ENCODE measurements at places on chromosomes 12 and 14.

DNA sequence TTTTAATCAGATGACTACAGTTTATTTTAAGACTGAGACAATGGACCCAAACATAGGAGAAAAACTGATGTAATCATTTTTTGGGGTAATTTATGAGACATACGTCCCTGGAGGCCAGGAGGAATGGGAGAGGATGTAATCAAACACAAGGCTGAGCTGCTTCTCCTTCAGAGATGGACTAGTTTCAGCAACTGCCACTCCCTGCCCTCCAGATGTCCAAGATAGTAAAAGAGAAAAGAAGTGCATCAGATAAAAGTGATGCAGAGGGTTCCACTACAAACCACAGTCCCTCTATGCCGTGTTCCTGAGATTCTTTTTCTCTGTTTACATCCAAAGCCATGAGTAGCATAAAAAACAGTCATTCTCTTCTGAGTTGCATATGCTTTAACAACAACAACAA, 101.1 kb downstream of the DACT1 start:
- no peak for DNase-seq

DNA sequence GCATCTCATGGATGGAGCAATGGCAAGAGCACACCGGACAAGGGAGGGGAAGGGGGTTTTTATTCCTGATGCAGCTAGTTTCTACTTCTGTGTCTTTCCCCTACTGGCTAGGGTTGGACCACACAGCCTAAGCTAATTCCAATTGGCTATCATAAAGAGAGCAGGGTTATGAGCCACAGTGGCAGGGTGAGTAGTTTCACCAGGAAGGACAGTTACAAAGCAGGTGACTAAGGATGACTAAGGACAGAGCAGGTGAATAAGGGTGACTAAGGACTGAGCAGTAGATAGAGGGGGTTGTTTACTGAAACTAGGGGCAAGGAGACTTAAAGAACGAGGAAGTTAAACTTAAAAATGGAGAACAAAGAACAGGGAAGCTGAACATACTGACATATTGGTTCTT, 321.4 kb upstream of the SEL1L start:
- DNase-seq = peak; percentile 2

- DNase-seq = no peak
These were observed 84.3 kb upstream of the NCOR2 start for GRCh38 chr12:124651516-124652273.

- DNase-seq = peak; percentile 70
These were observed 369.0 kb upstream of the FAR2 start for GRCh38 chr12:28780096-28780495.

- no peak for DNase-seq
These were observed 253.4 kb downstream of the BTG1 start for GRCh38 chr12:91892081-91892855.

DNA sequence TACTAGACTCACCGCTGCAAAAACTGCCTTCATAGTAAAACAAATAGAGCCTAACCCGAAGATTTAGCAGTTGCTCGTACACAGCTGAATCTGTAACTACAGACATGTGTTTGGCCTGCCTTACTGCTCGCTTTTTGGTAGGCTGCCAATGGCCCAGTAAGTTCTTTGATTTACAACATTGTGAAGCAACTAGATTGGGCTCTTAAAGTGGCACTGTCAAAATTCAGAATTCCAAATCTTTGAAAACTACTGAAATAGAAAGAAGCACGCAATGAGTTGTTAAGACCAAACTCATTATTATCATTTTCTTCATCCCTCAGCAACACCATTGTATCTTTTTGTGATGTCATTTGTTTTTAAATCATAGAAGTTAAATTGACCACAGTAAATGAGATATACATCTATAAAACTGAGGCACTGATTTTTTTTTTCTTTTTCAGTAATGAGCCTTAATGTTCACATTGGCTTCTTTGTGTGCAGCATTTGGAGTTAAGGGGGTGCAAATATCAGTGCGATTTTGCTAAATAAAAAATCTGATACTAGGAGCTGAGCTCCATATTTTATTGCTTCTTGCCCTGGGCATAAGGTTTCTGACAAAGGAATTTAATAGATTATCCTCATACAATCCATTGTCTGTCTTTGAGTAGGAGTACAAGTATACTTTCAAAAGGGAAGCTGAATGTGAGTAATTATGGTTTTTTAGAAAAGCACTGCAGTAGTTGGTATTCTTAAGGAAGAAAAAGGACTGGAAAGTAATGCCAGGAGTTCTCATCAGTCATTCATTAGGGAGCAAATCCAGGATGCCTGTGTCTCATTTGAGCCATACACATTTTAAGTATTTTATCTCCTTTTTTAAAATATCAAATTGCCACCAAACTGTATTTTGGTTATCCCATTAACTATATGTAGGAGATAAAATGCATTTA, 138.5 kb downstream of the KICS2 start:
- peak; percentile 65 for DNase-seq

DNA sequence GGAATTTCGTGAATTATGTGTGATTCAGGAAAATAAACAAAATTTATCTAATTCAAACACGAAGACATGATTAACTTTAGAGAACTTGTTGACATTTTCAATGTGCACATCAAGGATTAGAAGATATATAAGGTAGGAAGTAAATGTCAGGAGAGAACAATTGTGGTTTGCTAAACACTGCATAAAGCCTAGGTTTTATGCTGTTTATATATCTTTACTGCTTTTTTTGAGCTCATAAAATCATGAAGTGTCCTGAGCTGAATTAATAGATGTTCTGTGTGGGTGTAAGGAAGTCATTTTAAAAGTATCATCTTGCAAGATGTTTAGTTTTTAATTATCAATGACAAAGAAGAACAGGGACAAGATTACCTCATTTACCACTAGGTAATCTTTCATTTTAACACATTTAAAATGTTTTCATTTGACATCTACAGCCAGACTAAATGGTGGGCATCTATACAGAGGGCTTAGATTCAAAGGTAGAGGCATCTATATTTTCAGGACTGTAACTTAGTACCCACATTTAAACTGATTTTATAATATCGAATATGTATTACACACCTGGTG, 382.8 kb downstream of the ADAMTS20 start:
- DNase-seq = no peak

DNA sequence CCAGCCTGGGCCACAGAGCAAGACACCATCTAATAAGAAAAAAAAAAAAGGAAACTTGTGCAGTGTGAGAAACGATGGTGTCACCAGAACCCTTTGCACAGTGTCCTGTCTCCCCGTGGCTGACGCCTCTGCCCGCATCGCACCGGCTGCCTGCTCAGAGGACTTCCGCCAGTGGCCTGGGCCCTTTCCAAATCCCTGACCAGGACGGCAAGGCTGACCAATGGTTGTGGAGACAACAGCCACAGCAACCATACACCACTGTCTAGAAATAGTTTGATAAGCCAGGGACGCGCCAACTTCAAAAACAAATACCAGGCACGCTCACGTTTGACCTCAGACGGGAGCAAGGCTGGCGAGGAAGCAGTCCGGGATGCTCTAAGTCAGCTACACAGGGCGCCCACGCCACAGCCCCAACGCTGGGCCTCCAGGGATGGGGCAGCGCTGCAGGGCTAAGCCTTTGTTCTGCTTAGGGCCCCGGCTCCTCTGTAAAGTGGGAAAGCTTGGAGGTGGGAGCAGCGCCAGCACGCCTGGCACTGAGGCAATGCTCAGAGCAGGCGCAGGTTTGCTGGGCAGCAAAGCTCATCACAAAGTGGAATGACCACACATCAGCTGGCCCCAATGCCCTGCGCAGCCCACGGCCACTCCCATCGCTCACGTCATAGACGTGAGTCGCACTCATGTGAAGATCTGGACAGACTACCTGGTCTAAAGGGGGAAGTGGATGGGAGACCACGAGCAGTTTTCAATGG, 12.5 kb downstream of the PGAM5 start:
- no peak for DNase-seq

DNA sequence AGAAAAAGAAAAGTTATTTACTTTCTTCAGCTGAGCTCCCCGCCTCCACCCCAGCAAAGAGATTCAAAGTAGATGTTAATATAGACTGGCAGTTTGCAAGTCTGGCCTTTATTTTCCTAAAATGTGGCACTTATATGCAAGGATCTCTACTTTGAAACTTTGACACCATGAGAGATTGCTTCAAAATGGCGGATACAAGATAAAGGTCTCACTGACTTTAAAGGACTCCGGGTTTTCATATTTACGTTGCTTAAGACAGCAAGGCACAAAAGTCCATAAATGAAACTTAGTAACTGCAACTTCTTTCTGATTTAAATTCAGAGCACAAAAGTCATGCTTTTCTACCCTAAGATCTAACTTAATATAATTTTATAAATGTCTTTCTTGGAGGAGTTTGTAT, 3.5 kb downstream of the OTX2 start:
- no peak for DNase-seq

DNA sequence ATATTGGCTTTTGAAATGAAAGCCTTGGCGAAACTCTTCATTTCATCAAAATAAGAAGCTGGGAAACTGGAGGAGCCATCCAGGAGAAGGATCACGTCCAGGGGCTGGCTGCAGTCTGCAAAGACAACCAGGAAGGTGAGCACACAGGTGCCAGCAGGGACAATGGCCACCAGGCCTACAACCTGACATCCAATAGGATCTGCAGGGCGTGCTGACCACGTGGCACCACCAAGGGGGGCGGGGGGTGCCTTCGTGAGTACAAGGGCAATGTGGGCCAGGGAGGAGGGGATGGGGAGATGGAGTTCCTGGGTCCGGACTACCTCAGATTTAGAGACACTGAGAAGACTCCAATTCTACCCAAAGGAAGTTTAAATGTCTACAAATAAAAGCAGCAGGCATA, 71.7 kb upstream of the ANO2 start:
- DNase-seq = no peak

- no peak for DNase-seq
These were observed 286.6 kb upstream of the RGS6 start for GRCh38 chr14:71645656-71646055.

- no peak for DNase-seq
These were observed 81.2 kb upstream of the RAP1B start for GRCh38 chr12:68529466-68529865.

DNA sequence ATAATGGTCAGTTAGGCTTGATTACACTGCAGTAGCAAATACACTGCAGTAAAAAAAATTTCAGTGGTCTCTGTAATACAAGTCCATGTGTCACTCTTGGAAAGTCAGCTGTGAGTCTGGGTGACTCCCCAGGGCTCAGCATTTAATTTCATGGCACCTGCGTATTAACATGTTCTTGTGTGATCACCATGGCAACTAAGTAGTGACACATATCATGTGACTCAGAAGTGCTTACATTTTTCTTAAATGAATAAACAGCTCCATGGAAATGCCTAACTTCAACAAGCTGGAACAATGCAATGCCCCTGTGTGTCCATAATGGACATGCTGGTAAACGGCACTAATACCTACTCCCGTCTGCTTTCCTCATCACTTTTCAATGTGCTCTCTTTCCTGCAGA, 88.5 kb upstream of the ANO4 start:
- peak; percentile 97 for DNase-seq

DNA sequence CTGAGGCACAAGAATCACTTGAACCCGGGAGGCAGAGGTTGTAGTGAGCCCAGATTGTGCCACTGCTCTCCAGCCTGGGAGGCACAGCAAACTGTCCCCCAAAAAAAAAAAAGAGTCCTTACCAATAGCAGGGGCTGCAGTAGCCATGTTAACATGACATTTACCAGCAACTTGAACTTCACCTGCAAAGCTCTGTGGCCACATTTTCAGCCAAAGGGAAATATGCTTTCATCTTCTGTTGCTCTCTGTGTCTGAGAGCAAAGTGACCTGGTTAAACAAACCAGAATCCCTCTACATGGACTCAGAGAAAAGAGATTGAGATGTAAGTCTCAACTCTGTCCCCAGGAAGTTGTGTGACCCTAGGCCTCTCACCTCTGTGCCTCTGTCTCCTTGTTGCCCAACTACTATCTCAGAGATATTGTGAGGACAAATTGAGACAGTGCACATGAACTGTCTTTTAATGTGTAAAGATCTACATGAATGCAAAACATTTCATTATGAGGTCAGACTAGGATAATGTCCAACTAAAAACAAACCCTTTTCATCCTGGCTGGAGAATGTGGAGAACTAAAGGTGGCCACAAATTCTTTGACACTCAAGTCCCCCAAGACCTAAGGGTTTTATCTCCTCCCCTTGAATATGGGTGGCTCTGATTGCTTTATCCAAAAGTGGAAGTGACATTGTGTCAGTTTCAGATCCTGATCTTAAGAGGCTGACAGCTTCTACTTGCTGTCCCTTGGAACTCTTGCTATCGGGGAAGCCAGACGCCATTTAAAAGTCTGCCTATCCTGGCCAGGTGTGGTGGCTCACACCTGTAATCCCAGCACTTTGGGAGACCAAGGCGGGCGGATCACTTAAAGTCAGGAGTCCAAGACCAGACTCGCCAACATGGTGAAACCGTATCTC, 24.7 kb upstream of the P2RX4 start:
- DNase-seq = no peak

DNA sequence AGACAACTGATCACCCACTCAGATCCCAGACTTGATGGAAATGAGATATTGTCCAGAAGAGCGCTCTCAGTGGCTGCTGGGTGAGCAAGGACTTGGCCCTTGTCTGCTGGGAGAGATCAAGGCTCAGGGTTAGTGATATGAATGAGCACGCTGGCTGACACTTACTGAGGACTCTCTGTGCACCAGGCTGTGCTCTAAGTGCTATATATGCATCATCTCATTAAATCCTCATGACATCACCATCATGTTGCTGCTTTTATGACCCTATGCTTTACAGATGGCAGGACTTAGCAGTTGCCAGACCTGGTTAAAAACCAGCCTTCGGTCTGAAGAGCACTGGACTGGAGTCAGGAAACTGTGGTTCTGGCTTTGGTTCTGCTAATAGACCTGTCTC, 260.9 kb downstream of the VRK1 start:
- no peak for DNase-seq

DNA sequence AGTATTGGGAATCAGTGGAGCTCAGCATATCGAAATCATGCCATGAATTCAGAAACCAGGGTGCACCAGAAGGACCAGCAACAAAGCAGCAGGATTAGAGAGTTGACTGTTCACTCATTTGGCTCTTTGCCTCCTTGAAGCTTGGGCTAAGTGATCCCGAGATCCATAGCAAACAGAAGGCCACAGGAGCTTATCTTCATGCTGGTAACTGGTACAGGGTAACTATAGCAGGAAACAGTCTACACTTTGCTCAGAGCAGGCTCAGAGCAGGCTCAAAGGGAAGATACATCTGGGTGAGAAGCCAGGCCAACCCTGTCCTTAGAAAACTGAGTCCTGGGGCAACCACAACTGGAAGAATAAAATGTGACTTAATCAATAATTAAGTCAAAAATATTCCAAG, 111.1 kb downstream of the GRIN2B start:
- no peak for DNase-seq

DNA sequence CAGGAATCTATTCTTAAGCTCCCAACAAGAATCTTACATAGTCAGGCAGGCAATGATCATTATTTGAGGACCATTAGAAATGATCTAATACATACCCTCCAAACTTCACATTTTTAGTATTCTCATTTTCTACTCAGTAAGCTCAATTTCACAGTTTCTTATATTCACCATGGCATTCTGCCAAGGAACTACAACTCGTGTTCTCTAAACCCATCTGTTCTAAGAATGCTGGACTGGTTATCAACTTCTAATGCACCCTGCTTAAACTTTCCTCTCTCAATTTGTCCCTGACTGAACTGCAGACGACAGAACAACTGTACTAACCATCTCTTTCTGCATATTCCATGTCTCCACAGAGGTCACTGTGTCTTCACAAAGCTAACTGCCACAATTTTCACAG, 58.6 kb downstream of the GXYLT1 start:
- DNase-seq = no peak

Data from epithelial cell of esophagus (primary cell).